Activated T-cell treated with anti-CD3 and anti-CD28 coated beads for 1 hour (primary cell): ENCODE measurements at places on chromosomes 1 and 21.

DNA sequence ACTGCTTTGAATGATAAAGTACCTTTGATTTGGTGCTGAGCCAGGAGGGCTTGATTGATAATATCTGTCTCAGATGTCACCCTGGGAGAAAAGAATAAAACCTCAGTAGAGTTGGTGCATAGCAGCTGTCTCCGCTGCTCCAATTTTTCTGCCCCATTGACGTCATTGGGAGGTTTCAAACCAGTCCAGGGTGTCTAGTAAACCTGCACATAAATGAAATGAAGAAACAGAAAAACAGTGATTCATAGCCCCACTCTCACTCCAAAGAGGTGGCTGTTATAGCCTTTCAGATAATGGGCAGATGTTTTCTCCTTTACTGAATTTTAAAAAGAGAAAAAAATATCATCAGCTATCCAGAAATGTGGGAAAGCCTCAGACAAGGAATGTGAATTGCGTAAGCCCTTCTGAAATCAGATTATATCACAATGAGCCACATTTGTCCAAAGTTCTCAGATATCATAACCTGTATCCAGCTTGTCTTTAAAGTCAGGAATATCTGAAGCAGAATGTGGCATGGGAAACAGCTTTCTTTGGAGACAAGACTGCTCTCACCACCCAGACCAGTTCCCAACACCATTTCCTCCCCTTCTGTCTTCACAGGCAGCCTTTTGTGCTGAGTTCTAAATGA, 351.3 kb upstream of the SGIP1 start:
- DNase-seq: no peak

DNA sequence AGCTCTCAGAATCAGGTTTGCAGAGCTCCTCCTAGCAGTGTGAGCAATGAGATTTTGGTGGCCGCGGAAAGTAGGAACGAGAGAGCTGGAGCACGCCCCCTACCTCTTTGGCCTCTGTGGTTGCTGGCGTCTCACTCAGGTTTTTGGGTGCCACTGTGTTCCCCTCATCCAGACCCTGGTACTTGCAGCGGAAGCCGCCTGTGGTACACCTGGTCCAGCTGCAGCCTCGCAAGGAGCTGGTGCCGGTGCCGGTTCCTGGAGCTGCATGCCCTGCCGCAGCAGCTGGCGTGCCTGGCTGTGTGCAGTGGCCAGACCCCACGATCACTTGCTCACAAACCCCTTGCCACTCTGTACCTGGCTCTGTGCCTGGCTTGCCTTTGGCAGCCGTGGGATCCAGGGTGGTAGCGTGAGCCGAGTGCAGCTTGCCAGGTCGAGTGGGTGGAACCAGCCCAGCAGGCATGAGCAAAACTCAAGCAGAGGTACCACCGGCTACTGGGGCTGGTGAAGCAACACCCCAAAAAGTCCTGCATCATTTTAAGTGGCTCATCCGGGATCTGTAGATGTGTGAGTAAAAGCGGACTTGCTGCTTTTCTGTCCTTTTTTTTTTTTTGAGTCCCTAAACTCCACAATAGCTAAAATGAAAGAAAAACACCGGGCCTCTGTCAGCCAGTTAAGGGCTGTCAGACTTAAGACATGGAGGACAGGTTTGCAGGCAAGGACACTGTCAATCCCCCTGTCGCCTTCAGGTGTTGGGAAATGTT, 844.9 kb downstream of the KCNT2 start:
- no peak for DNase-seq

DNA sequence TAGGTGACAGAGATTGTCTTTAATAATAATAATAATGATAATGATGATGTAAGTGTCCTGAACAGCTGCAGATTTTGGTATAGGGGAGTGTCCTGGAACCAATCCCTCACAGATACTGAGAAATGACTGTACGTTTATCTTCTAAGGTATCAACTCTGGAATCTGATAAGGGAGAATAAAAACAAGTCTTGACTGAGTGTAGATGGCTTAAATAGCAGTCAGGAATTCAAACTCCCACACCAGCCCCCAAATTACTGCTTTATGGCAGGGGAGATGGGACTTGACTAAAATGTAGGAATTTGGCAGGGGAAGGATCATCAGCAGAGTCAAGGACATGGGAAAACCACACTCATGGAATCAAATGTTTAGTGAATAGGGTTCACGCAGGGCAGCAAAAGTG, 6.1 kb upstream of the VHLL start:
- no peak for DNase-seq

GRCh38 chr1:198903203-198903602, 264.4 kb downstream of the PTPRC start:
- DNase-seq: no peak

DNA sequence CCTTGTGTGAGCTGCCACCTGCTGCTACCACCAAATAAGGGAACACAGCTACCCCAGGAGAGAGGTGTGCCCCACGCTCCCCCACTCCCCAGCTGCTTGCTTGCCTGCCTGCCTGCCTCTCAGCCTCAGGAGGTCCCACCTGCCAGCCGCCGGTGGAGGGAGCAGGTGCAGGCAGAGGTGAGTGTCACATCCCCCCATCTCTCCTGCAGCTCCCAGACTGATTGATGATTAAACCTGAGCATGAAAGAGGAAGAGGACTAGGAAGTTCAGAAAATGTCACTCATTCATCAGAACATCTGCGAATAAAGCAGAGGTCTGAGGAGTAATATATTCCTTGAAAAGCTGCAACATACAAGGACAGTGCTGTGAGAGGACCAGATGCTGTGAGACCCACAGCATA, 58.6 kb upstream of the HIVEP3 start:
- DNase-seq: no peak
